ENCODE measurements at places on chromosomes 2 and 18.

DNA sequence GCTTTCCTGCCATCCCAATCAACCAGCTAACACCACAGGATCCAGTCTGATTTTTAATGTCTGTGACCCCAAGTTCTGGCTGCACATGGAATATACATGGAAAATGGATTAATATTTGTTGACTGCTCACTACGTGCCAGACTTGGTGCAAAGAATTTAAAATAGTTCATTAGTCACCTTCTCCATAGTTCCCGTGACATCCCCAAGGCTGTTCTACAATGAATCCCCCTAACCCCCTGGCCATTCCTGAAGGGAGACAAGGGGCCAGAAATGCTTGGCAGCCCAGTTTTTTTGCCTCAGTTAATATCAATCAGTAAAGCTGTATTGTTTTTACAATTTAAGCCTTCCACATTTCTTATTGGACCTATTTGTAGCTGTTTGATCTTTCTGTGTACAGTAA lies 71.0 kb upstream of the ST3GAL5 start:
- no peak for DNase-seq

DNA sequence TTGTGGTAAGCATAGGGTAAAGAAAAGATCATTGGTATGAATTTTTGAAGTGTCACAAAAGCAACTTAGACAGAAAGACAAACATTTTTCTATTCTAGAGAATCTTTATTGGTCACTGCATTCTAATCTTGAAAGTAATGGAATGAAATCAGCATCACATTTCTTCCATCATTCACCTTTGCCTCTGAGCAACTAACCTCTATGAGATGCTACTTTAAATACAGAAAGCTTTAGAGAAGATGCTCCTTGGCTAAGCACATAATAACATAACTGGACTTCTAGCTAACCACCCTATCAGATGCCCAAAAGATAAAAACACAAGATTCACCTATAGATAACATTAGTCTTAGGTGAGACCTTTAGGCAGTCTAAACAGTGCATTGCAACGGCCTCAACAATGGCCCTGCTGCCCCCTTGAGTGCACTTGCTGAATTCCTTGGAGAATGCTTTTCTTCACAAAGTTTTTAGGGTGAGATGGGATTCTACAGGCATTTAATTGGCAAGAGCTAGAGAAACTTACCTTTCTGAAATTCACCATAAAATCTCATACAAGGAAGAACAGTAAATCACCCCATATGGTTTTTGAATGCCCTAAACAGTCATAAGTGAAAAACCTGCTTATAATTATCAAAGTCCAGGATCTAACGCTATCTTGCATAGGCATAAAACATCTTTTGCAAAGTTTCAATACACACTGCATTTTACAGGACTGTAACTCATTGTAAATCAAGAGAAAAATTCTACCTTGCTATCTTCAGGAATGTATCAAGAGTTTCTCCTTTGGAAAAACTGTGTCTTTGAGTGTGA lies 791.3 kb upstream of the CHAC2 start:
- DNase-seq: no peak

GRCh38 chr2:70842401-70842800 lies 6.8 kb upstream of the CD207 start:
- DNase-seq: no peak

DNA sequence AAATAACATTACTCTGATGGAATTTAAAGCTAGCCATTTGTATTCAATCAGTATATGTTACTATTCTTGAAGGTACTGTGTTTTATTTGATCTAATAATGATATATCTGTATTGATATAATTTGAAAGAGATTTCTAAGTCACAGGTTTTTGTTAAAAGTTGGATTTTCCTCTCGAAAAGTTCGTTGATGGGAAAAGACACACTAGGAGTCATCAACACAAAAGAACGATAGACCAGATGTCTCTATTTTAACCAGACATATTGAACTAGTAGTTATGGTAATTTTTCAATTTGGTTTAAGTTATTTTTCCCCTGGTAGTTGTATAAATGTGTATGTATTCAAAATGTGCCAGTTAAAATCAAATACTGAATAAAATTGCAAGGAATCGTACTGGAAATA lies 2.5 kb downstream of the ASXL3 start:
- no peak for DNase-seq

GRCh38 chr18:10851824-10852319 lies 297.5 kb downstream of the PIEZO2 start:
- peak; percentile 8 for DNase-seq

DNA sequence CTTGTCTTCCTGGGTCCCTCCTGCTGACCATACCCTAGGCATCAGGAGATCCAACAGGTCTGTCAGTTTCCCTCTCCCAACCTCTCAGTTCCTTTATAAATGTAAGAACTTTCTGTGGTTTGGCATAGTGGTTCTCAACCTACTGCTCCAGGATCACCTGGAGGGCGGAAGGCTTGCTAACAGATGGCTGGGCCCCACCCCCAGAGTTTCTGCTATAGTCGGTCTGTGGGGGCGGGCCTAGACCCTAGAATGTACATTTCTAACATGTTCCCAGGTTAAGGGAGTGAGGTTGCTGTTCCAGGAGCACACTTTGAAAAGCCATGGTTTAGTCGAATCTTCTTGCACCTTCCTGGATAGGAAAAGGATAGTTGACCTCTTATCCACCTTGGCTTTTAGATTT lies 37.0 kb downstream of the HK2 start:
- DNase-seq: no peak

DNA sequence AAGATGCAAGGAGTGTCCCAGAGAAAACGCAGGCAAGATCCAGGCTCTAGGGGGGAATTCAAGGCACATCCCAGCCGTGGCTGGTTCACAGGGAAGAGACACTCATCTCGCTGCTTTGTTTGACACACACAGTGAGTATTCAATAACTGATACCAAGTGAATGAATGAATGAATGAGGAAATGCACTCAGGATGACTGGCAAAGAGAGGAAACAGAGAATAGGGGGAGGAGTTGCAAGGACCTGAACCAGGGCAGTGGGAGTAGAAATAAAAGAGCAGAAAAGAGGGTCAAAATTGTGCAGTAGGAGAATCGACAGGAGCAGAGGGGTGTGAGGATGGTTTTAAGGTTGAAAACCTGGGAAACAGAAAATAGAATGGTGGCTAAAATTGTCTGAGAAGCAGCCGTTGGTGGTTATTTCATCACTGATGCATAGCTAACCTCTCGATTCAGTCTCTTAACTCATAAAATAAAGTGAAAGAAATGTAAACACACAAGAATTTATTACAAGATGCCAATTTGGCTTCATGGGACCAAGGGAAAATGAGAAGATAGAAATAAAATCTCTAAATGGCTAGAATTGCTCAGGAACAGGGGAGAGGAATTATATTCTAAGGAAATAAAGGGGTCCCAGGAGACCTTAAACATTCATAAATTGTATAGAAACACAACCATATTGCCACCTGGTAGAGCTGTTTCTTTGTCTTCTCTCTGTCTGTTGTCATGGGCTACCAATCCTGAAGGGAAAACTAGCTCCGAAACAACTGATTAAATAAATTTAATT lies 63.9 kb upstream of the PHLPP1 start:
- no peak for DNase-seq

DNA sequence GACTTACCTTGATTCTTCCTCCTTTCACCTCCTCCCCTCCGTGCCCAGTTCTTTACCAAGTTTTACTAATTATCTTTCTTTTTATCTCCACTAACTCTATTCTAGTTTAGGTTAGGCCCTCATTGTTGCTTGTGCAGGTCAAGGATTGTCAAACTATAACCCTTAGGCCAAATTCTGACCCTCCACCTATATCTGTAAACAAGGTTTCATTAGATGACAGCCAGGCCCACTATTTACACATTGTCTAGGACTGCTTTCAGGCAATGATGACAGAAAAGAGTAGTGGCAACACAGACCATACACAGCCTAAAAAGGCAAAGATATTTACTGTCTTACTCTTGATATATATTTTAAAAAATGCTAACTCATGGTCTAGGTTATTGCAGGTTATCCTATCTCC lies 212.0 kb downstream of the RAD51AP2 start:
- DNase-seq: no peak

DNA sequence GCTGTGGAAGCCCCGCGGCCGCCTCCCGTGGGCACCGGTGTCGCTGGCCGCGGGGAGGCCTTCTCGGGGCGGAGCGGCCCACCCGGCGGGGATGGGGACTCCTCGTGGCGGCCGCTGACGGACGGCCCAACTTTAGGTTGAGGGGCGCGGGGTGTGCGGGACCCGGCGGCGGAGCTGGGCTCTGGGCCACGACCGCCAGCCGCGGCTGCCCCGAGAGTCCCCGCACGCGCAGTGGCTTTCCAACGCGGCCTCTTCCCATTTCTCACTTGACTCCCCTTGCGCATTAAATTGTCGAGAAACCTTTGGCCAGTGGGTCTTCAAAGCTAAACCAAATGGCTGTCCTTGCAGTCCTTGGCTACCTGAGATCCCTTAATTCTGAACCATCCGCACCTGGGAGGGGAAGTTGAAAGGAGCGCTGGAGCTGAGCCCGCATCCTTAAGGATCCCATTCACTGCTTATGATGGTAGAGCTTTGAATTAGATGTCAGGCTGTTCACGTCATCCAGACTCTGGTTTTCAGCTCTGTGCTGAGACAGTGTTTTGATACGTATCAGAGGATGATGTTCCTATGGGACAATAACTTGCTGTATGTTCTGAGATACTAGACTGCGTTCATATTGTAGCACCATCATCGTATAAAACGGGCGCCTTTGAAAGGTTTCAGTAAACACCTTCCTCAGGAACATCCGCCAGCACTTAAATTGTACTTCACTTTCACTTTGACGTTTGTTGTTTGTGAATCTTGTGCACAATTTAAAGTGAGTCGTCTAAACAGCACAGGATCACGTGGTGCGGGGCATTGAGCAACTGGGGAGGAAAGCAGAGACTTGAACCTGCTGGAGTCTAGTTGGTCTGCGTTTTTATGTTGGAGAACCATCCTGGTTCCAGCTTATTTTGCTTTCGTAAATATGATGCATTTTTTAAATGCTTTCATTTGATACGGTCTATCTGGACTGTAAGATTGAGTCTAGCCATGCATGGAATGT lies 874 bp downstream of the CLIP4 start:
- DNase-seq: peak; percentile 33

GRCh38 chr18:77093586-77093985 lies 39.0 kb downstream of the MBP start:
- DNase-seq: no peak
